ENCODE measurements at places on chromosomes 3 and 15.

DNA sequence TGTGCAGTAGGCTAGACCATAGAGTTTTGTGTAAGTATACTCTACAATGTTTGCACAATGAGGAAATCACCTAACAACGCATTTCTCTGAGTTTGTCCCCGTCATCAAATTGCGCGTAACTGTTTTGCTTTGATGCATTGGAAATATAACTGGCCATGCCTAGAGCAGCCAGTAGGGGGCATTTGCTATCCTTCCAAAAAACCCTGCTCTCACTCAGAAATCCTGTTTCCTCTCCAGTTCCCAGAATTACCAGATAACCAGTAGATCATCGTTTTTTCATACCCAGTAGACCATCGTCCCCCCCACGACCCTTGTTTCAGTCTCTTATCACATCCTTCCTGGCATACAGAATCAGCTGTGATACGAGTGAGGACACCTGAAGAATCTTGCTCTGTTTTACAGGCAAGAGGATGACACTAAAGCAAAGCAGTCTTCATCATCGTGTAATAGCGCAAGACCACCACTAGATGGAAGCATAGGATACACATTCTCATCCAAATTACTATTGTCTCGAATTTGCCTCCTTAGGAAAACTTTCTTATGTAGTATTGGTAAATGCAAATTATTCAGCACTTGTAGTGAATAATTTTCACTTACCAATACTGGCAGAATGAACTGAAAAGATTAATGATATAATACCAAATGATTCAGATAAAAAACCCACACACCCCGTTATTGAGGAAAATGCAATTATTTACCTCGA lies 4.4 kb upstream of the GABRR3 start:
- DNase-seq, result peak; percentile 81

- DNase-seq, result no peak
Measured at GRCh38 chr3:128195802-128196201, 42.5 kb downstream of the EEFSEC start.

- DNase-seq, result no peak
Measured at GRCh38 chr3:138396752-138397410, 37.5 kb upstream of the ESYT3 start.

DNA sequence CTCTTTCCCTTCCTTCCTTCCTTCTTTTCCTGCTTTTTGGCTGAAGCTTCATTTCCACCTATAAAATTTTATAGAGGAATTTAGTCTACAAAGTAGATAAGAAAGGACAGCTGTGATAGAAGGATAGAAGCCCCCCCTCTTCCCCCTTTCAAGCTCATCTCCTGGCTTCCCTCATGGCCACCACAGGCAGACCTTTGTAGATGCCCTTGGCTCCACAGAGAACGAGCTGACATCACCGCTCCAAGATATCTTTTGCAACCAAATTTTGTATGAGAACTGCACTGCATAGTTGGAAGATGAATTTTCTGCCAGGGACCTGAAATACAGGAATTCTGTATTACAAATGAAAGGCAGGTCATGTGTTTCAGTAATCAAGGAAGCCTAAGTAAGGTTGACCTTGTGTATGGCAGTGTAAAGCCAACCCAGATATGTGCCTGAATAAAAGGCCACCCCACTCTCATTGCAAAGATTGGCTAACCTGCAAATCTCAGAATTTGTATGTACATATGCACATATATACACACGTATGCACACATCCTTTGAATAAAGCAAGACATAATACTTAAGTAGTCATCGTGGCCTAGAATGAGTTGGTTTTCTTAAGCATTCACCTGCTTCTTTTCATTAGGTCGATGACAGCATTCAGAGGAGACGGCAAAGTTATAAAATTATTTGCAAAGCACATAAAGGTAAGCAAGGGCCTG lies 57.1 kb upstream of the FILIP1L start:
- DNase-seq, result no peak

DNA sequence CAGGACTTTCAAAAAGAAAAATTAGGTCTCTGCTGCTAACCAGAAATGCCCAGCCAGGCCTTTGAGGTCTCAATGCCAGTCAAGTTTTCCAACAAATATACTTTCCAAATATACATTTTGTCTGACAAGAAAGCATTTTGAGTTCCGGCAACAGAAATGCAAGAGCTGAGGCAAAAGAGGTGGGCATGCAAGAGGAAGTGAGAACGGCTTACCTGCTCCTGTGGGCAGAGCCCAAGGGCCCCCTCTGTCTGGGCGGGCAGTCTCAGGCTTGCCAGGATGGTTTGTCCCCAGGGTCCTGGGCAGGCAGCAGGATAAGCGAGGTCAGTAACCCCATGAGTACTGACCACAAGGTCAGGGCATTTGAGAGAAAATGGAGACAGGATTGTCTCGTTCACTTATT lies 136.1 kb upstream of the TOPAZ1 start:
- no peak for DNase-seq

GRCh38 chr3:3447641-3448040 lies 268.1 kb upstream of the CRBN start:
- no peak for DNase-seq

DNA sequence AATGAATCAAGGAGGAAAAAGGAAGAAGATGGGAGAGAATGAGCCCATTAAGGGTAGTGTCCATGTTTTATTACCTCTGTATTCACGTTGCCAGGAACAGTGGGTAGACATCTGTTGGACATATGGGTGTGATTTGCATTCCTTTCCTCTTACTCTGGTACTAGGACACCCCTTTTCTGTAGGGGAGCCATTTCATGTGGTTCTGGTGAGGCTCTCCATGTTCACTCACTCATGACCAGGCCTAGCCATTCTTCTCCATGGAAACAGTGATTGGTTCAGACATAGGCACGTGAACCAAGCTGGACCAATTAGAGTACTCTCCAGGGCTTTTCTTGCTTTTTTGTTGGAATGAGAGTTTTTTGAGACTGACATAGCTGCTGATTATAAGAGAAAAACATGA lies 39.6 kb upstream of the PDCD6IP start:
- DNase-seq, result no peak

GRCh38 chr3:212432-212831 lies 15.9 kb downstream of the CHL1 start:
- no peak for DNase-seq

DNA sequence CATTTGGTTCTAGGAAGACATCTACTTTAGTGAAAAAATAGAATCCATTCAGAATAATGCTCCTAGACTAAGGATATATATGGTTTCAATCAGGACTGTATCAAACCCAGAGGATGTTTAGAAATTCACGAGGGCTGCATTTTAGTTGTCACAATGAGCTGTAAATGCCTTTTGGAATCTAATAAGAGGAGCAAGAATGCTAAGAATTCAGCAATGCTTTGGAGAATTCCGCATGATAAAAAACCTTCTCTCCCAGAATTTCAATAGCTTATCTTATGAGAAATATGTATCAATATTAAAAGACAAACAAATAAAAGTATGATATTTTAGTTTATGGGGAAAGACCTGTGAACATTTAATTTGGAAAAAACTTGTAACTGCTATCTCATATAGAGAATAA lies 885.1 kb downstream of the ZPLD1 start:
- DNase-seq, result no peak

- DNase-seq, result no peak
Measured at GRCh38 chr15:31262901-31263671, 63.5 kb upstream of the KLF13 start.

DNA sequence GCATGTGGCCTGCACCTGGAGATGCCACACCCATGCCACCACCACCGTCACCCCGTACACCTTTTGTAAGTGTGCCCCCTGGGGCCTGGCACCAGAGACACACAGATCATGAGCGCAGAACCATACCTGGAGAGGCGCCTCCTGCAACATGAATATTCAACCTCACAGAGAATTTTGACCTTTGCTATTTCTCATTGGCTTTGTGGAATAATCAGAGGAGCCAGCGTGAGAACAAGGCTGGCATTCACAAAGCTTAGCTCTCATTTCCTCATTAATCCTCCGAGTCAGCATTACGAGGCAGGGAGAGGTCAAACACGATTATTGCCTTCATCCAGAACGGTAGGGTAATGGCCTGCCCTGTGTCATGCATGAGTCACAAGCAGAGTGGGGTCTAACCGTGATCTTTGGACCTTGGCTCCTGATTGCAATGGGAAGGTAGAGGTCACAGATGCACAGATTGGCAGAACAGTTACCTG lies 73.0 kb upstream of the POMGNT2 start:
- no peak for DNase-seq

- DNase-seq, result peak; percentile 23
Measured at GRCh38 chr3:172561897-172562640, 38.8 kb upstream of the TNFSF10 start.

GRCh38 chr3:5707794-5708193 lies 520.3 kb downstream of the EDEM1 start:
- DNase-seq, result no peak

GRCh38 chr3:17749705-17750293 lies 7.4 kb upstream of the TBC1D5 start:
- no peak for DNase-seq

DNA sequence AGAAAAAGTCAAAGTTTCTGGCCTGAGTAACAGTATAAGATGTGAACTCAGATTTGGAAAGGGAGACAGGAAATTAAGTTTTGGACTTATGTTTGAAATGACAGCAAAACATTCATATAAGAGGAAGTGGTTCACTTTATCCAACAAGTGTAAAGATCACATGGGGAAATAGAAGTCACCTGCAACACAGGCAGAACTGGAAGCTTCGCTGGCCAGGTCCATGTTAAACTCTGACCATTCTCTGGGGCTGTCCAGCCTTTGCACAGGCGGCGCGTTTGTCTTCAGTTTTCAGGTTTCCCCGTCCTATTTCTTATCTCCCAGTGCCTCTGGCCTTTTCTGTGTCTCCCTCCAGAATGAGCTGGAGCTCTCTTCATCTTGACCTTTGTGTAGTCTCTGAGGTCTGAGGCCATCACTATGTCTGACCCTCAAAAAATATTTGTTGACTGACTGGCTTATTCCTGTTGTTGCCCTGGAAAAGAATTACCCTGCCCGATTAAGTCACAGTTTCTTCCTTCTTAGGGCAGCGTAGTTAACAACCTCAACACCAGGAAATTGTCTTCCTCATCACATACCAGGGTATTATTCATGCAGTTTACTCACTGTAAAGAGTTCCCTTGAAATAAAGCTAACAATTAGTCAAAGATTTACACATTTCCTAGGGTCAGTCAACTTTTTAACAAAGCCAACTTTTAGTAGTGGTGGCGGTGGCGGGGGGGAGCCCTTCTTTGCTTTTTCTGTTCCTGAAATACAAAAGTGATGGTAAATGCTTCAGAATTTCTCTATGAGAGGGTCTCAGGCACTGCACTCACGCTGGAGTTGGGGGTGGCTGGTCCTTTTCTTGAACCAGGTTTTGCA lies 959 bp upstream of the RASA2 start:
- no peak for DNase-seq

GRCh38 chr3:19901918-19902317 lies 32.1 kb downstream of the EFHB start:
- DNase-seq, result no peak

- DNase-seq, result no peak
Measured at GRCh38 chr3:123635217-123635616, 50.4 kb upstream of the HACD2 start.

GRCh38 chr3:15527031-15527459 lies 5.5 kb upstream of the COLQ start:
- DNase-seq, result no peak

DNA sequence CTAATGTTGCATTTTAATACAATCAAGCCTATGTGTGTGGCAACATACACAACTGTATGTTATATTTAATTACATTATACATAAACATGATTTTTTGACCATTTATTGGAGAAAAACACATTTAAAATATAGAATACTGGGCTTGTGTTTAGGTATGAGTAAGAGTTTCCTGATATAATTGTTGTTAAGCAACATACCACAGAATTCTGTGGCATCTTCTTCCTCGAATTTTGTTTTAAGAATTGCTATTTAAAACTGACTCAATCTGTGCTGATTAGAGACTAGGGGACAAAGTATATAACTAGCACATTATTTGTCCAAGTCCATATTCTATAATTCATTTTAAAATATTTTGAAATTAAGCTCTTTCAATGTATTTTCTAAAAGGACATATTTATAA lies 376.8 kb upstream of the THBS1 start:
- no peak for DNase-seq

DNA sequence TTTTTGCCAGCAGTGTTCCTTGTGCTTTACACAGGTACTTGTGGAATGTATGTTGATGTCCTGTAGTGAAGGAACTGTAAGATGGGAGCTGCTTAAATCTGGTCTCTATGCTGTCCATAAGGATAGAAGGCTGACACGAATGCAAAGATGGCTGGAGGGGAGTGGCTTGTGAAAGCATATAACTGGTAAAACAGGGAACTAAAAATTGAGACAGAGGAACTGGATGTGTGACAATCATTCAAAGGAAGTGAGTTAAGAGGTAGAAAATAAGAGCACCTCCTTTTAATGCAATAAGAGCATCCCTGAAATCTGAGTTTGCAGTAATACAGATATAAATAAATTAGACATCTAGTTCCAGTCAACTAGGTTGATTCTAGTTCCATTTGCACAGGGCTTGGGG lies 35.2 kb downstream of the RNF13 start:
- DNase-seq, result no peak

- no peak for DNase-seq
Measured at GRCh38 chr15:89074402-89075012, 13.7 kb upstream of the ABHD2 start.

GRCh38 chr15:84781495-84781894 lies 33.1 kb downstream of the ZNF592 start:
- DNase-seq, result no peak

DNA sequence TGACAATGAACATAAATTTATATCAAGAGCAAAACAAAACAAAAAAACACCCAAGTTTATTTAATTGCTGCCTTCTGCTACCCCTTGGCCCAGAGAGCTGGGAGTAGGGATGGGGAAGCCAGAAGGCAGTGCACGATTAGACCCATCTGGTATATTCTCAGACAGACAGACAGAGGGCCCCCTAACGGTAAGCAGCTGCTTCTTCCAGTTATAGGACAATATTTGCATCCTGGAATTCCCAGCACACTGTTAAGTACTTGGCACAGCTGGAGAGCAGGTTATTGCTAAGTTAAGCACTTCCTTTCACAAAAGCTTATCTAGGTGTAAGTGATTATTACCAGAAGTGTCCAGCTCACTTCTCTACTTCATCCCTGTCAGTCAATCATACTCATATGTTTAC lies 39.3 kb downstream of the C2CD4B start:
- peak; percentile 64 for DNase-seq

GRCh38 chr15:45454814-45455213 lies 67.7 kb downstream of the SLC30A4 start:
- DNase-seq, result no peak
